ENCODE measurements at places on chromosomes 13 and 19.
A peak's percentile ranks its signal among the peaks of the same experiment; 100 is the strongest.

DNA sequence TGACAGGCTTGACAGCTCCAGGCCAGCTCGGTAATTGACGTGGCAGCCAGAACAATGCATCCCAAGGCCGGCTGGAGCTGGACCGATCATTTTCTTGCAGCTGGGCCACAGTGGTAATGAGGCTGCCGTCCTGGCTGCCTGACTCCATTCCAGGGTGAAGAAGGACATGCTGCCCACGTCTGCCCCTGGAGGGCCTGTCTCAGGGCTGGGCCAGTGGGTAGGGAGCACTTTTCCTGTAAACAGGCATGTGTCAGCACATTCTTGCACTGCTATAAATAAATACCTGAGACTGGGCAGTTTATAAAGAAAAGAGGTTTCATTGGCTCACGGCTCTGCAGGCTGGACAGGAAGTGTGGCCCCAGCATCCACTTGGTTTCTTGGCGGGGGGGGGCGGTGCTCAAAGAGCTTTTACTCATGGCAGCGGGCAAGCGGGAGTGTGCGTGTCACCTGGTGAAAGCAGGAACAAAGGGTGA lies 38.1 kb upstream of the KCTD15 start:
- DNase-seq = no peak

GRCh38 chr19:22935151-22935550 lies 67.8 kb downstream of the ZNF728 start:
- no peak for DNase-seq

DNA sequence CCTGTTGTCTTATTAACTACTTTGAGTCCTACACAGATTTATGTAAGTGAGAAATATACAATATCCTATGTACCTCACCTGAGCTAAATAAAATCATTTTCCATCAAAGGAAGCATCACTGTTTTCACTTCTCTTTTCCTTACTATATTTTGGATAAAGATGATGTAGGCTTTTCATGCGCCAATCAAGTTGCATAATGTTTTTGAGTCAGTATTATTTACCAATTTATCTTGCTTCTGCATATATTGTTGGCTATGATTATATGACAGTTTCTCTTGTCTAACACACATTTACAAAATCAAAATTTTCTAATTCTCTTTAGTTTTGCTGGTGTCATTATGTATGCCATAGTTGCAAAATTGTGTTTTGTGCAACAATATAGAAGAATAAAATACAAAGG lies 67.9 kb upstream of the FRY start:
- no peak for DNase-seq

DNA sequence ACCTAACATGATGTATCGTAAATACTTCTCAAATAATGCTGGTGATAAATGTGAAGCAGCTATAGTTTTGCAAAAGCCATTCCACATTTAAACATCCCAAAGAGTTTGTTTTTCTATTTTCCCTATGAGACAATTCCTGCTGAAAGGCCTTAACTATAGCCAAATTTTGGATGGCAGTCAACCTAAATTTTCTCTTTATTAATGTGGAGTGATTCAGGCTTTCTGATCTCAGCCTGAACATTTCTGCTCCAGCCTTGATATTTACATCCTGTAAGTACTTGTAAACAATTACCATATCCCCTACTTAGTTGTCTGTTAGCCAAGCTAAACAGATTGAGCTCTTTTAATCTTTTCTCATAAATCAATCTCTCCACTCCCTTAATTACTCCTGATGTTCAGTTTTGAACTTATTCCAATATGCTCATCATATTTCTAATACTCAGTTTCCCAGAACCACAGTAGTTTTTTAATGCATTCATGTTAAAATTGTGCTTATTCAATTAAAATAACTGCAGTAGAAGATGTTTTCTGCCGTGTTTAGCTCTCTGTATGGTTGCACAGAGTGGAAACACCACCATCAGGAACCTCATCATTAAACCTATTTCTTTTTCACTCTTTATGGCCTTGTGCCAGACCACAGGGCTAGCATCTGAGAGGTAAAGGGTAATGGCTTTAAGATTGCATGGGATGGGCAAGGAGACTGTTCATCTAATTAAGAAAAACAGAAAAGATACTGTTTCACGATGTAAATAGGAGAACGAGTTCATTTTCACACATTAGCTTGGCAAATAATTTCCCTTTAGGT lies 1235.2 kb upstream of the SLC10A2 start:
- no peak for DNase-seq

DNA sequence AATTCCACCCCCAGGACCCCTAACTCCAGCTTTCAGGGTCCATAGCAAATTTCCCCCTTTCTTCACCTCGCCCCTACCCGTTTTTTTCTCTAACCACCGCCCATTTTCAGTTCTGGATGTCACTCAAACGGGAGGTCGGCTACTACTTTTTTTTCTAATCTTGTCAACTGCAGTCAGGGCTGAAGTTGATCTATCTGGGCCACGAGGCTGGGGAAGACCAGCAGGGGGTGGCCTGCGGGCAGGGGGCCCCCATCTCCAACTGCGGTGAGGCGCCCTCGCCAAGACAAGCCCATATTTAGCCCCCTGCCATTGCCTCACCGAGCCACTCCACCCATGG lies 748 bp downstream of the LHFPL6 start:
- DNase-seq = no peak

- DNase-seq = no peak
These were observed 971 bp upstream of the ANKRD10 start for GRCh38 chr13:110915874-110916206.

DNA sequence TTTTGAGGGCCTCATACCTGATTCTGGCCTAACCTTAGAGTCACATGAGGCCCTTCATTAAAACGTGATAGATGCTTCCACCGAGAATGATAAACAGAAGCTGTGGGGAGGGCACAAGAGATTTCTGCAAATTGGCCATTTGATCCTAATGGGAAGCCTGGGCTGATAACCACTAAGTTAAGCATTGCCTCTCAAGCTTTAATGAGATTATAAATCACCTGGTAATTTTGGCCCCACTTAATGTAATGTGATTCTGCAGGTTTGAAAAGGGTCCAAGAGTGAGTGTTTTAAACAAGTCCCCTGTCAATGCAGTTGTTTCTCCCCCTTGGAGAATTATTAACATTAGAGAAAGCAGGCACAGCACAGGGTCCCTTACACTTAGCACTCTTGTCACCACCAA lies 42.0 kb downstream of the ZNF486 start:
- DNase-seq = no peak

- no peak for DNase-seq
These were observed at the start of gene DLL3 for GRCh38 chr19:39498798-39499642. TSS of gene DLL3 (plus strand) at chr19:39498947. CDS start at chr19:39498975, 28 bp downstream.

DNA sequence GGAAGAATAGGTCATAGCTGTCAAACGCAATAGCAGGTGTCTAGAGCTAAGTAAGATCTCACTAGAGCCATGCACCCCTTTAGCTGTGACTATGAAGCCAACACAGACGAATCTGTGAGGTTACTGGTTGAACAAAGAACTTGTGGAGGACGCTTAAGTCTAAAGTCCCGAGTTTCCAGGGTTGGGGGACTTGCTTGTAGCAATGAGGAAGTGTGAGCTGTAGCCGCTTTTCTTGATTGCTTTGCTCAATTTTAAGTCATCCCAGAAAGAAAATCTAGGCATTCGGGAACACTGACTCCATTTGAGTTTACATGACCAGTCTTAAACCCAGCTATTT lies 1.6 kb downstream of the GPC5 start:
- DNase-seq = no peak

DNA sequence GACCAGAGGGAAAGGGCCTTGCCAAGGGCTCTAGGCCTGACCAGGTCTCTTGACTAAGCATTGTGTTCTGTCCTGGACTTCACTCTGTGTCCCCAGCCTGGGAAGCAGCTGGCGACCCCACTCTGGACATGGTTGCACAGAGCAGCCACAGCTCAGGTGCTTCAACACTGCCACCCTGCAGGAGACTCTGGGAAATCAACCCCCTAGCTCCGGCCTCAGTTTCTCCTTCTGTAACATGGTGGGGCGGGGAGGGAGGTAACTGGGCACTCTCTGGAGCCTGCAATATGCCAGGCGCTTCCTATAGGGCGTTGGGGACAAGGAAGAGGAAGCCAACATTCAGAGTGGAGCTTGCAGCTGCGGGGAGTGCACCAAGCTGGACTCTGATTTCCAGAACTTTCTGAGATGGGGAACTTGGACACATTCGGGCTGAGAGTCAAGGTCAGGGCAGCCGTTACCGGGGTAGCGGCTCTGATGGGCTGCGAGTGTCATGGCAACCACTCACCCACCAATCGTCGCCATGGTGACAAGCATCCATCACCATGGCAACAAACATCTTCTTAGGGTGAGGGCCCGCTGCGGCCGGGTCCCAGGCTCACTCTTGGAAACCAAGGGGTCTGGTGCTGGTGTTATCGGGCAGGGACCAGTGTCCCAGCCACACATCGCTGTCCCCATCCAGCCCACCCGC lies 12.8 kb downstream of the F2RL3 start:
- DNase-seq = no peak

- no peak for DNase-seq
These were observed 19.8 kb downstream of the TCF3 start for GRCh38 chr19:1632462-1633268.

DNA sequence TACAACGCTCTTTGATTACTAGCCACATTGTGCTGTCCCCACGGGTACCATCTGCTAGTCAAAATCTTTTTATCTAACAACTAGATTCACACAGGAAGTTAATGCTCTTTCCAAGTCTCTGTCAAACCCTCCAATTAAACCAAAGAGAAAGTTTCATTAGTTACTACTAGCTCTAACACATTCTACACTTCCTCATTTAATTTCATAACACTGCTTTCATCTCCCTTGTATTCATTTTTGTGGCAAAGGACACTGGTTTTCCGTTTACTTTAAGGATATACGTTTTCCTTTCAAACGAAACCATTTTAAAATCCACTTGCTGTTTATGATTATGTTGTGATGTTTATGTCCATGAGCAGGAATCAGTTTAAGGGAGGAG lies 5.3 kb downstream of the DYRK1B start:
- DNase-seq = no peak

DNA sequence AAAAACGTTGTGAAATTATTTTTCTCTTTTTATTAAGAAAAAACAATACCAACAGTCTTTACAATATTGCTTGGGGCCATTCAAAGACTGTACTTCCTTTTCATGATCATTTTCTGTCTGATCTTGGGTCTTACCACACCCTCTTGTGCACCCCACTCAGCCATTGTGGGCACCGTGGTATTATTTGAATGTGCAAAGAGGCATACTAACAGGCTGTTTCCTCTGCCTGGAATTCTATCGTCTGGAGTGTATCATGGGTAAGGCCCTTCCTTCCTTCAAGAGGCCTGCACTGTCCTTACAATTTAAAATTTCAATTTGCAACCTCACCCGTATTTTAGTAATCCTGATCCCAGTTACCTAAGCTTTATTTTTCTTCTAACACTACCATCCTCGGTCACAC lies 76.5 kb downstream of the FGF14 start:
- no peak for DNase-seq

DNA sequence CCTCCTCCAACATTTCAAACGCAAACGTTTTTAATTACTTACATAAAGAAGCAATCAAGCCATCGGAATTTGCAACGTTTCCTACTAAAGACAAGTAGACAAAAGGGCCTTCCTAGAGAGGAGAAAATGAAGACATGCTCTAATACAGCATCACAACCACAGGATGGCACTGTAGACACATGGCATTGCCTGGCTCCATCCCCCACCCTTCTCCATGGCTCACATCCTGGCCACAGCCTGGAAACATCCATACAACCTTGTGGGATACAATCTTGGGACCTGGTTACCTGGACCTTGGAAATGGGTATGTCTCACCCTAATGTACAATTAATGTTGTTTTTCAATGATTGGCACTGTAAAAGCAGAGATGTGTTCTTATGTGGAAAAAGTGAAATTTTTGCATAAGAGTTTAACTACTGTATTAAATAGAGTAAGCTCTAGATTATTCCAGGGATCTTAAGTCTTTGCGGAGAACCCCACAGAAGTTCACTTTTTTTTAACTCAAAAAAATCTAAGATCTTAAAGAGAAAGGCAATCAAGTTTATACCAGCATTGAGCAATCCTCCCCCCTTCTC lies 21.5 kb downstream of the EBPL start:
- DNase-seq = no peak

GRCh38 chr19:49344505-49345423 lies 9.6 kb downstream of the CD37 start:
- DNase-seq = no peak

DNA sequence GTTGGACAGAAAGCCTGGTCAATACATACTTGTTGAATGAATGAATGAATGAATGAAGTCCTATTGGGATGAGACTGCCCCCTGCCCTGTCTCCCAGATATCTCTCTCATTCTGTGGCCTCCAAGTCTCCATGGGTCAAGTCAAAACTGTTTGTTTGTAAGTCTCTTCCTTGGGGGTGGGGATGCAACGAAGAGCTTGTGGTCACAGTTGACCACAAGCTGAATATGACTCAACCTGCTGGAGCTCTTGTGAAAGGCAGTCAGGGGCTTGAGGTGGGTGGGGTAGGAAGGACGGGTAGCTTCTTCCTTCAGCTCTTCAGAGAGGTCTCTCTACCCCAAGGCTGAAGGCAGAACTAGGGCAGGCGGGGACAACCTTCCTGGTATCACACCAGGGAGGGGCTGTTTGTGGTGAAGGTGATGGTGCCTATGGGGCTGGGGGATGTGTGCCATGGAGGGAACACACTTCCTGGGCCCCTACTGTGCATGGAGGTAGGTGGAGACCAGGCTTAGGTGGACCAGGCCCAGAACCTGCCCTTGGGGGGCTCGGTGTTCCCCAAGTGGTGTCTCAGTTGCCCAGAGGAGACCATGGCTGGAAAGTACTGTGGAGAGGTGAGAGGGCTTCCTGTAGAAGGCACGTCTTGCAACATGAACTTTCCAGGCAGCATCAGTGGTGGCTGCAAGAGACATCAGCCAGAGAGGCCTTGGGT lies 8.0 kb downstream of the MYO1F start:
- peak; percentile 66 for DNase-seq

- DNase-seq = no peak
These were observed 360.5 kb downstream of the KCNRG start for GRCh38 chr13:50375792-50376191.

DNA sequence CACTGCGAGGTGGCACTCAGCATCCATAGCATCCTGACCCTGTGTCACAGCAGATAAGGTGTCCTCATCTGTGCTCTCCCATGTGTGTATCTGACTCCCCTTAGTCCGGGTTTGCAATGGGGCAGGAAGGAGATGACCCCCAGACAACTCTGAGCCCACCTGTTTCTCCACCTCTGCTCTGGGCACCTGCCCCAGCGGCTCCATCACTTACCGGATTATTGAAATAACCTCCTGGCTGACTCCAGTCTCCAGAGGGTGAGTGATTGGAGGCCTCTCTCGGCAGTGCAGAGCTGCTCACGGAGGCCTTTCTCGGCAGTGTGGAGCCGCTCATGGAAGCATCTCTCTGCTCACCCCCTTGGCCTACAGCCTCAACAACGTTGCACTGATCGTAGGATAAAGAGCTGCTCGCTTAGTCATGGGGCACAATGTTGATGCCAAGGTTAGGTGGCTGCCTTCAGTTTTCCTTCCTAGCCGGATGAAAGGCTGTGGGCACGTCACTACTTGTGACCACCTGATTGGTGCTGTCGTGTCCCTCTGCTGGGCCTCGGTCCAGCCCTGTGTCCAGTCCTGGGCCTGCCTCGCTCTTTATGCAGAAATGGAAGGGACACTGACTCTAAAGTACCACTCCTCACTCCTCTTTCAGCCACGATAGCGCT lies 67.6 kb downstream of the TEX29 start:
- no peak for DNase-seq
